ENCODE measurements at places on chromosomes 16 and 17.

DNA sequence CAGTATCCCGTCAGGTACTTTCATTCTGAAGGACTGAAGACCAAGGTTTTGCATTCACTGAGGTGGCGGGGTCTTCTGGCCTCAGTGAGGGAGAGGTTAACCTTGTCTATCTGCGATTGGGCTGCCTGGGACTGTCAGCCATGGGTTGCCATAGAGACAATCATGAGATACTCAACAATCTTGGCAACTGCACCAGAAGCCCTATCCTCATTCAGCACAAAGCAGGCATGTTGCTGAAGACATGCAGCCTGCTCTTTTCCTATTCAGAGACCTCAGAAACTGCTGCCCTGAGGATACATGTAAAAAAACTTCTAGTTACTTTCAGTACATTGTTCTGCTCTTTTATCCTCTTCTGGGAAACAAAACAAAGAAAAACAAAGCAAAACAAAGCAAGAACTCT is 146.3 kb upstream of the PIRT start:
- DNase-seq = no peak

DNA sequence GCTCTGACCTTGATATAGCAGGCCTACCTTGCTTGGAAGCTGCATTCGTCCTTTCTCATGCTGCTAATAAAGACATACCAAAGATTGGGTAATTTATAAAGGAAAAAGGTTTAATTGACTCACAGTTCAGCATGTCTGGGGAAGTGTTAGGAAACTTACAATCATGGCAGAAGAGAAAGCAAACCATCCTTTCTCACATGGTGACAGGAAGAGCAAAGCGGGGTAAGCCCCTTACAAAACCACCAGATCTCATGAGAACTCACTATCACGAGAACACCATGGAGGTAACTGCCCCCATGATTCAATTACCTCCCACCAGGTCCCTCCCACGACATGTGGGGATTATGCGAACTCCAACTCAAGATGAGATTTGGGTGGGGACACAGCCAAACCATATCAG is 6.0 kb upstream of the MAPT start:
- DNase-seq = no peak

DNA sequence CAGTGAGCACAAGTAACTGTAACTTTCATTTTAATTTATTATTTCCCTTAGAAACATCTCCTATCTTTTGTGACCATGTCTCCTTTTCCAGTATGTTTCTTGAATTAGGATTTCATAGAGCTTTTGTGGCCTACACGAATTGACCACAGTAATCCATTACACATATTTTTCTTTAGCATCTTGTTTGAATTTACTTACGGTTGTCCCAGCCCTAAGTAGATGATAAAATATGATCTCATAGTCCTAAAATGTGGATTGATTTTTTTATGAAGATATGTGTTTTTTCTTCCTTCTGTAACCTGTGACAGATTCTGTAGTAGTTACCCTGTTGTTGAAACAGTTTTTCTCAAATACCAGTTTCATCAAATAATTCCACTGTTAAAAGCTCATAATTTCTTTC is 61.5 kb downstream of the NF1 start:
- no peak for DNase-seq

DNA sequence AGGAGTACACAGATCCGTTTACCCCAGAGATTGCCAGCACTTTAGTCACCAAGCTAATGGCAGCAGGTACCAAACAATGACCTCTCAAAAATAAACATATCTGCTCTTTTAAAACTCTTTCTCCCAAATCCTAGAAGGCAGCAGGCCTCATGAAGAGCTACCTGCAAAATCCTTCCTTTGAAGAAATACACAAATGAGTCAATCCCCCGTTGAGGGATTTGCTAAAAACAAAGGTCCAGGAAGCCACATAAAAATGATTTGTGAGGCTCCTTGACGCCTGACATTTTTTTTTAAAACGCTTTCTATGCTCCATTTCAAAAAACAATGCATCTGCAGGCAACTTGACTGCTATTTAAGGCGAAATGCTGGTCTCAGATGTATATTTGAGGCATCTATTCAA is 58.2 kb downstream of the NACA2 start:
- no peak for DNase-seq

GRCh38 chr16:83727018-83727417 is 80.8 kb upstream of the HSBP1 start:
- DNase-seq = peak; percentile 36

- DNase-seq = no peak
Observed at GRCh38 chr17:21460358-21460757, 84.2 kb downstream of the KCNJ12 start.

GRCh38 chr17:73007407-73007806 is 85.1 kb downstream of the SLC39A11 start:
- DNase-seq = no peak

DNA sequence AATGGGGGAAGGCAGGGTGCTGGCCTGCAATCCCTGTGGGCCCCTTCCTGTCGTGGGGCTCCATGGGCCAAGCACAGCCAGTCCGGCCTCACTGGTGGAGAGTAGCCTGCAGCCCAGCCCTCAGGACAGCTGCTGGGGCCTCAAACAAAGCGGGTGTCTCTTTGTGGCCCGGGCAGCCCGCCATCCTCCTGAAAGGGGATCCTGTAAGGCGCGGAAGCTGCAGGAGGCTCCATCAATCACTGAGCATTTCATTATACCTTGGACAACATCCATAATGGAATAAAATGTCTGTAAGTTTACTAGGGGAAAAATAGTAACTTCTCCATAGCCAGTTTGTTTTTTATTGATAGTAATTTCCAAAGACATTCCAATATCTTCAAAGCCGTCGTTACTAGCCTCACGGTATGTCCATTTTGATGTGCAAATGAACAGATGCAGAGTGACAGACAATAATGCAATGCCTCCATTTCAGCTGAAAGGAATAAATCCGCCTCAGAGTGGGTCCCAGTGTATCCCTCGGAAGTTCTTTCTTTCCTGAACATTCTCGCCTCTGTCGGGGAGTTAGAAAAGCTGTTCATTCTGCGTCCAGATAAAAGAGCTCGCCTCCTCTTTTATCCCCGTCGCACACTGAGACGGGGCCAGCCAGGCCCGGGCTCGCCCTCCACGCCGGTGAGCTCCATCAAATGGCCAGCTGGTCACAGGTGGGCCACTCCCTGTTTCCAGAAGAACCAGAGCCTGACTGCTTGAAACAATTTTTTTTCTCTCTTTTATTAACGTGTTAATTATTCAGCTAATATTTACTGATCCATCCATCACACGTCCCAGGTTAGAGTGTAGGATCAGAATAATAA is 14.4 kb downstream of the WSCD1 start:
- DNase-seq = no peak

Data from CMK (cell line).